ENCODE measurements at places on chromosomes 5 and 9. TPM values are rescaled to one million over a fixed set of nuclear protein-coding genes. Genes with fewer than 3 reads are reported as not detected.

GRCh38 chr5:55600497-55601203 is 65.9 kb upstream of the PLPP1 start:
- H3K4me1 ChIP-seq: peaks cover 15% of the 10 kb centered on the region
- H3K27me3 ChIP-seq: no peaks in the 10 kb centered on the region
- peak; percentile 38 for DNase-seq

DNA sequence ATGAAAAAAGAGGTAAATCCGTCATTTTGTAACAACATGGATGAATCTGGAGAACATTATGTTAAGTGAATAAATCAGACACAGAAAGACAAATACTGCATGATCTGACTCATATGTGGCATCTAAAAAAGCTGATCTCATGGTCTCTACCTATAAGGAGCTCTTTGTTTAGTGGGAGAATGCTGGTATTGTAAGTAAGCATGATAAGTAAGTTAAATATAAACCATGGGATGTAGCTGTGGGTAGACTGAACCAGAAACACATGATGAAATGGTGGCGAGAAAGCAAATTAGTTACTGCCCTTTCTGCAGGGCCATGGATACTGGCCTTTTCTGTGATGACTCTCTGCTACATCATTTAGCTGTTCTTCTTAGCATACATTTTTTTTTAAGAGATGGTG is 66.4 kb upstream of the RUSC2 start:
- no peak for DNase-seq
- no peak overlapping the region for H3K27ac ChIP-seq

ACTBL2 gene
- not detected for total RNA-seq

DOCK2 gene
- 6.0 TPM for total RNA-seq

Data from colonic mucosa (tissue), 4 donors.